ENCODE measurements at places on chromosomes 11 and 22.

GRCh38 chr11:66569076-66569475, 670 bp upstream of the CTSF start:
- DNase-seq = no peak

DNA sequence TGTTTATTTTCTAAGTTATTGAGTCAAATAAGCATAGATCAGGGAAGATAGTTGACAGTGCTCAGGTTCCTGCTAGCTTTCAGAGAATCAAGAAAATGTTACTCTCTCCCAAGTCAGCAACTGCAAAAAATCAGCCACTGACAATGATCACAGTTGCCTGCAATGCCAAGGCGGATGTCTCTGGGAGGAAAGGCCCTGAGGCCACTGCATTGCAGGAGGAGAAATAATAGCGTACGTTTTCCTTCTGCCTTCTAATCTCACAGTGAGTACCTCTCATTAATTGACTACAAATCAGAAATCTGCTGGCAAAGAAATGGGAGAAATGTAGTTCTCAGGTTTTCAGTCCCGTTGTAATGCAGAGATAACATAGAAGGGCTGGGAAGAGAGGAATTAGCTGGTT, 54.0 kb upstream of the SPON1 start:
- DNase-seq = no peak

DNA sequence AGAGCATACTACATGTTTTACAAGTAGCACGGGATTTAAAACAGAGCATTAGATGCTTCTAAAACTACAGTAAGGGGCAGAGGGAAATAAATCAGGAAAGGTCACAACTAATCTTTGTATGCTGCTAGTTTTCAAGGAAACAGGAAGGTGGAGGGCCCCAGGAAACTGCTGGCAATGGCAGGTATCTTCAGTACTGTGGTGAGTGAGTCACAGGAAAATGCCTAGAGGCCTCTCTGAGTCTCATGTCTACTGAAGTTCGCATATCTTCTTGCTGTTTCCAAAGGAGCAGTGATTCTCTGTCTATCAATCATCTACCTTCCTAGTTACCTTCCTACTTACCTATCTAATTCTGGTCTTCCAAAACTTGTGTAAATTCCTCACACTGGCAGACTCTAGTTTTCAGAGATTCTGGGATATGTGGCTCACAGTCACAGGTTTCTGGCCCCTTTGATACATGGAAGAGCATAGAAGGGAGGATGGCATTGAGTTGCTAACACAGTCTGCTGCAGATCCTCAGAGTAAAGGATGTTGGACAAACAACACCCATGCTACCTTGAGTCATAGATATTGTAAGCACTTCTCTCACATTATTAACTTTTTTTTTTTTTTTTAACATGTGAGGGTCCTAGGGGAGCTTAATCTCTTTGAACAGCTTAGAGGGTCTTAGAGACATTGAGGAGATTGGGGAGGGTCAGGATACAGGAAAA, 58.8 kb upstream of the SYN3 start:
- no peak for DNase-seq

GRCh38 chr11:110972640-110973039, 260.4 kb upstream of the ARHGAP20 start:
- DNase-seq = no peak

- no peak for DNase-seq
Measured at GRCh38 chr11:67999704-68000103, 4.2 kb downstream of the UNC93B1 start.

GRCh38 chr11:128497061-128497775, 90.1 kb downstream of the ETS1 start:
- DNase-seq = no peak

GRCh38 chr11:198236-198806, 5.4 kb downstream of the SCGB1C1 start:
- no peak for DNase-seq

DNA sequence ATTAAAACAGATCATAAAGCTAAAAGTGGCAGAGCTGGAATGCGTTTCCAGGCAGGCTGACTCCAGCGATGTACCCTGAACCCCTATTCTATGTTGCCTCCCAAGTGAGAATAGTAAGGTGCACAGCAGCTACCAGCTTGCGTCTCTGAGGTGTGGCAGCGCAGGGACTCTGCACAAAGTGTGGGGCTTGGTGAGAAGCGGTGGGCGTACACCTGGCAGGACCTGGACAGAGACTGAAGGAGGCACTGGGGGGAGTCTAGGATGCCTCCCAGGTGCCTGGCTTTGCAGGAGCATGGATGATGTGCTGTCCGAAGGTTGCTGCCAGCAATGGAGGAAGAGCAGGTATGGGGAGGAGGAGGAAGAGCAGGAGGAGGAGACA, 42.9 kb downstream of the AMPD3 start:
- DNase-seq = no peak

GRCh38 chr11:75714211-75714610, 3.4 kb upstream of the MOGAT2 start:
- DNase-seq = no peak

- DNase-seq = peak; percentile 8
Measured at GRCh38 chr11:15650105-15650938, 535.6 kb downstream of the INSC start.

DNA sequence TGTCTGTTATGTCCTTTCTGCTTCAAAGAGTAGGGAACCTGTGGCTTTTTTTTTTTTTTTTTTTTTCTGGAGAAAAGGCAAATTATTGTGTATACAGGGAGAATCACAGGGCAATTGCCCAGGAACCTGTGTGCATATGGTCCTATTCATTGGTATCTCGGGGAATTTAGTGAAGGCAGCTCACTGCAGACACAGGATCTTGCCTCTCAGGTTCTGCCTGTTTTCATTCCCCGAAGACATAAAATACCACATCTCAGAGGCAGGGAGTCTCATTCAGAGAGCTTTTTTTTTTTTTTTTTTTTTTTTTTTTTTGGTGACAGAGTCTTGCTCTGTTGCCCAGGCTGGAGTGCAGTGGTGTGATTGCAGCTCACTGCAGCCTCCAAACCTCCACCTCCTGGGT, 88.3 kb downstream of the OSBP2 start:
- no peak for DNase-seq

DNA sequence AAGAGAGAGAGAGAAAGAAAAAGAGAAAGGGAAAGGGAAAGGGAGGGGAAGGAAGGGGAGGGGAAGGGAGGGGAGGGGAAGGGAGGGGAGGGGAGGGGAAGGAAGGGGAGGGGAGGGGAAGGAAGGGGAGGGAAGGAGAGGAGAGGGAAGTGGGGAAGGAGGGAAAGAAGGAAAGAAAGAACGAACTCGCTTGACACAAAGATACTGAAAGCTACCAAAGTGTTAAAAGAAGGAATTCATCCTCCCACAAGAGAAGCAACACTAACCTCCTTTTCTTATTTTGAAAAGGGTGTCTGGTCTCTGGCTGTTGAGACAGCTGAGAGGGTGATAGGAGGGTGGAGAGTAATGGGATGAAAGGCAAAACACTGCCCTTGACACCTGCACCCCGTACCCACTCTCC, 172.6 kb downstream of the SHANK2 start:
- no peak for DNase-seq

- DNase-seq = no peak
Measured at GRCh38 chr11:63666874-63667273, 4.3 kb downstream of the ATL3 start.

GRCh38 chr11:94762208-94762607, 5.9 kb upstream of the AMOTL1 start:
- no peak for DNase-seq

DNA sequence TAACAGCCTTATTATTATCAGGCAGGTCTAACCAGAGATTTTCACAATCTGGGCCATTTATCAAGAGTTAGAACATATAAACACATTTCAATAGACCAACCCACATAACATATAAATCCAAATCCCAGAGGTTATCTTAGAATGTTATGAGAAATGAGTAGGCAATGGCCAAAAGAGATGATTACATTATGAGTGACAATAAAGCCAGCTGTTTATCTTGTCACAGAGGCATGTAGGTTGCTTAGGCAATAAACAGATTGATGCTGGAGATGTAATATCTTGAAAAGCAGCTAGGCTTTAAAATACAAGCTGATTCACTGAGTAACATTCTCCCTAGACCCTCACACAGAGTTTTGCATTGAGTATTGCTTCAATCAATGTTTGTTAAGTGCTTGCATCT, 148.5 kb upstream of the SESN3 start:
- no peak for DNase-seq

GRCh38 chr11:120079750-120080610, 57.9 kb downstream of the TRIM29 start:
- no peak for DNase-seq

DNA sequence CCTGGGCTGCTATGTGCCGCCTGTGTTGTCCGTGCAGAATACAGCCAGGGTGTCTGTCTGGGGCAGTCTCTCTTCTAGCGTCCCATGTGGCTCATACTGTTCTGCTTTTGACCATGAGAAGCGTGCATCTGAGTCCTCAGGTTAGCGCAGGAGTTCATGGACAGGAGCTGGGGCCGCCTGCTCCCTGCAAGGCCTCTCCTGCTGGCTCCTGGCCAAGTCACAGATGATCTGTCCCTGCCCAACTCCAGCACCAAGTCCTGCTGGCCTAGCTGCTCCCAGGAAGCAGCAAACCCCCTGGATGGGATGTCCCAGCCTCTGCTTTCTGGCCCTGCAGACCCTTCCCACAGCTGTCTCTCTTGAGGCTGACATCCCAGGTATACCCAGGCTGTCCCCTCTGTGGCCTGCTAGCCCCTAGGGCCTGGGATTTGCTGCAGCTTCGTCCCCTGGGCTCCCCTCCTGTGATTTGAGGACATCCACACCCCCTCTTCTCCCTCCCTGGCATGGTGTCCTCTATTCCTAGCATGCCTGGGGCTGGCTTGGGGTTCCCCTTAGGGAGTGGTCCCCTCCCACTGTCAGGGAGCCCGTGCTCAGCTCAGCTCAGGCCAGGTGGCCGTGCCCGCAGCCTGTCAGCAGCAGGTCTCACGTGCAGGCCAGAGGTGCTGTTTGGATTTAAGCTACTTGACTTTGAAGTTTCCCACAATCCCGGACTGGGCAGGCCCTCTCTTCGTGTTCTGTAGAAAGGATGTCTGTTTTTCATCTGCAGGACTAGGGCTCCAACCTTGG, 17.8 kb downstream of the PRR5 start:
- no peak for DNase-seq

- no peak for DNase-seq
Measured at GRCh38 chr11:17494019-17494418, 17.4 kb upstream of the ABCC8 start.

GRCh38 chr11:81039916-81040524, 1599.2 kb upstream of the TENM4 start:
- no peak for DNase-seq

- DNase-seq = no peak
Measured at GRCh38 chr11:127693686-127694085, 693.1 kb upstream of the KIRREL3 start.

DNA sequence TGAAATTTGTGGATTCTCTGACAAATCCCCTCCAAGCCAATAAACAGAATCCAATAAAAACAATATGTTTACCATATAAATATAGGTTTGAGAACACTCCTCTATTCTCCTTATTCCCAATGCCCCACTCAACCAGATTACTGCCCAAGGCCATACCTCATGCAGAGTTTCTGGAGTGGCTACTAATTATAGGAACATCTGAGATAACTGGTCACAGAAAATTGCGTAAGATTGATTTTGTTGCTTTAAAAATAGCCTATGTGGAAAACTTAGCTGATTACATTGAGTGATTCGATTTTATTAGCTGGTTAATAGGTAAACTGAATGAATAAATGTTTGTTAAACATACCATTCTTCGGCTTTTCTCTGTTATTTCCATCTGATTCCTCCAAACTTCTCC, 48.0 kb downstream of the ME3 start:
- DNase-seq = no peak

- DNase-seq = no peak
Measured at GRCh38 chr22:31501738-31502137, 5.4 kb downstream of the SFI1 start.

GRCh38 chr11:2295971-2296912, 5.5 kb downstream of the C11orf21 start:
- no peak for DNase-seq

GRCh38 chr11:85948884-85949283, 93.7 kb downstream of the CCDC83 start:
- DNase-seq = no peak

DNA sequence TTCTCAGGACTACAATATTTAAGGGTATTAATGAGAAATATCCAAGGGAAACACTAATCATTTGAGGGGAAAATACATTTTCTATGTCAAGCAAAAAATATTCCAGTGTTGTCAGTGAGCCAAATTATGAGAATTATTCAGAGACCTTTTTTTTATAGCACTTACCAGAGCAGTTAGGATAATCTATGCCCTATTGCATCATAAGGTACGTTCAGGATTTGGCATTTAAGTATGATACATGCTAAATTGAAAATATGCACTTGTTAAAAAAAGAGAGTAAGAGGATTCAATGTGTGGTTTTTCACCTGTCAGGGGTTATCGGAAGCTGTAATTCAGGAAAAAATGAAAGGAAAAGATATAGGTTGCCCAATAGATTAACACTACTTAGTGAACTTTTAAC, 17.2 kb upstream of the MPPED2 start:
- DNase-seq = no peak

DNA sequence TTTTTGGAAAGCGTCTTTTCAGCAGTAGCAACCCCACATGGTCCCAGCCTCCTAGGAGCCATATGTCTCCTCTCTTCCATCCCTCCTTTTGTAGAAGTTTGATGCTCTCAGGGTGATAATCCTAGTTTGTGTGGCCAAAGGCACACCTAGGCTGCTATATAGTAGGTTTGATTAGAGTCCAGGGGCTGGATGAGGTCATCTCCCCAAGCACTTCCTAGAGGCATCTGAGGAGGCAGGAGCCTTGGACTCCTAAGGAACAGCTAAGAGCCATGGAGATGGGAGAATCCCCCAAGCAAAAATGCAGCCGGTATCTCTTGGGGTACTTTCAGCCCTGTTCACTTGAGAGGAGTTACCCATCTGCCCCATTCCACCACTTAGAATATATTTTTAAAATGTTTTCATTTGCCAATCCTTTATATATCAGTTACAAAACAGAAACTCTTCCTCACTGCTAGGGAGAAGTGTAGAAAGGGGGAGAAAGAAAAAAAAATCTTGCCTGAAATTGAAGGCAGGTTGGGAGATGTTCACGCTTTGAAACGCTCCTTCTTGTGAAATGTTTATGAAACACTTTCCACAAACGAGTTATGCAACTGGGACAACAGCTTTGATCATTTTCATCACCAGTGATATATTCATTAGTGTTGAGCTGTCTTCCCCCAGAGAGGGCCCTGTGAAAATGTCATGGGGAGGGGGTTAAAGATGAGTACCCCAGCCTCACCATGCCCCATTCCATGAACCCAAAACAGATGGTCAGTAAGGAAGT, 31.9 kb upstream of the TLCD5 start:
- no peak for DNase-seq

DNA sequence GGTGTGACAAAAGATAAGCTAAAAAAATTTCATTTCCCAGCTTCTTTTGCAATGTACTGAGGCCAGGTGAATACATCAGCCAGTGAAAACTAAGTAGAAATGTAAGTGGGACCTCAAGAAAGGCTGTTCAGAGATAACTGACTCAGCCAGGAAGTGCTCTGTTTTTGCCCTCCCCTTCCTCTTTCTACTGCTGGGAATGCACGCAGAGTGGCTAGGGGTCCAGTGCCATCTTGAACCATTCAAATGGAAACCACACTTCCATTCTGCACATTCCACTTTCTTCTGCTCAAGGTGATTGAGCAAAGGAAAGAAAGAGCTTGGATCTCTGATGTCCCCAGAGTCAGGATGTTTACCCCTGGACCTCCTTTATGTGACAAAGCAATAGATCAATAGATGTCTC, 27.8 kb upstream of the LMO2 start:
- DNase-seq = no peak

GRCh38 chr11:120751550-120751949, 240.0 kb downstream of the GRIK4 start:
- no peak for DNase-seq

Data from activated naive CD4-positive, alpha-beta T cell (primary cell).